Lower lobe of right lung (tissue), 2 donors: ENCODE measurements at places on chromosomes 5 and 9. TPM values are rescaled to one million over a fixed set of nuclear protein-coding genes. Genes with fewer than 3 reads are reported as not detected.
A peak's percentile ranks its signal among the peaks of the same experiment; 100 is the strongest.

DNA sequence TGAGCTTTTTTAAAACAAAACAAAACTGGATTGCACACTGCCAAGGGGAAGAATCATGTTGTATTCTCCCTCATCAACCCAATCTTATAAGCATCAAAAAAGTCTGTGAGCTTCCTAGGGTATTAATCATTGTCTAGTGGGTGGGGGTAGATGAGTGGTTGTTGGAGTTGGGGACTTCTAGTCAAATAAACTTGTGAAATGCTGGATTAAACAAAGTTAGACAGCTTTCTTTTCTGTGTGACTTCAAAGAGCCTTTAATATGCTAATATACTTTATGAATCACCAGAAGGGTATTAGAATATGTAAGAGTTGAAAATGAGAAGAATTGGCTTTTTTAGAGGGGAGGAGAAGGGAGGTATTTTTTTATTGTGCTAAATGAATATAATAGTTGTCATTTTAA is 87.7 kb downstream of the GALNT10 start:
- no peak overlapping the region for H3K4me3 ChIP-seq
- no peak for DNase-seq
- H3K4me1 ChIP-seq = peaks cover 17% of the 10 kb centered on the region
- no peaks in the 10 kb centered on the region for H3K27me3 ChIP-seq

DNA sequence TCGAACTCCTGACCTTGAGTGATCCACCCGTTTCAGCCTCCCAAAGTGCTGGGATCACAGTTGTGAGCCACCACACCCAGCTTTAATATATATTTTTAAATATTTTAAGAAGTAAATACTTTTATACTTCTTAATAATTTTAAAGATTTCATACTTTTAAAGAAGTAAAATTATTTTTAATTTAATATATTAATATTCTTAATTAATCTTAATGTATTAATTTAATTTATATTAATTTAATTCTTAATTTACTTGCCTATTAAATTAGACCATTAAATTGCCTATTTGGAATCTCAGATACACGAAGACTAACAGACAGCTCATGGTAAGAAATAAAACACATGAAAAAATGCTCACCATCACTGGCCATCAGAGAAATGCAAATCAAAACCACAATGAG is 1087.4 kb downstream of the CDH18 start:
- no peak overlapping the region for H3K27ac ChIP-seq
- H3K4me3 ChIP-seq = no peak overlapping the region
- H3K36me3 ChIP-seq = no peaks in the 10 kb centered on the region
- no peaks in the 10 kb centered on the region for H3K4me1 ChIP-seq

DNA sequence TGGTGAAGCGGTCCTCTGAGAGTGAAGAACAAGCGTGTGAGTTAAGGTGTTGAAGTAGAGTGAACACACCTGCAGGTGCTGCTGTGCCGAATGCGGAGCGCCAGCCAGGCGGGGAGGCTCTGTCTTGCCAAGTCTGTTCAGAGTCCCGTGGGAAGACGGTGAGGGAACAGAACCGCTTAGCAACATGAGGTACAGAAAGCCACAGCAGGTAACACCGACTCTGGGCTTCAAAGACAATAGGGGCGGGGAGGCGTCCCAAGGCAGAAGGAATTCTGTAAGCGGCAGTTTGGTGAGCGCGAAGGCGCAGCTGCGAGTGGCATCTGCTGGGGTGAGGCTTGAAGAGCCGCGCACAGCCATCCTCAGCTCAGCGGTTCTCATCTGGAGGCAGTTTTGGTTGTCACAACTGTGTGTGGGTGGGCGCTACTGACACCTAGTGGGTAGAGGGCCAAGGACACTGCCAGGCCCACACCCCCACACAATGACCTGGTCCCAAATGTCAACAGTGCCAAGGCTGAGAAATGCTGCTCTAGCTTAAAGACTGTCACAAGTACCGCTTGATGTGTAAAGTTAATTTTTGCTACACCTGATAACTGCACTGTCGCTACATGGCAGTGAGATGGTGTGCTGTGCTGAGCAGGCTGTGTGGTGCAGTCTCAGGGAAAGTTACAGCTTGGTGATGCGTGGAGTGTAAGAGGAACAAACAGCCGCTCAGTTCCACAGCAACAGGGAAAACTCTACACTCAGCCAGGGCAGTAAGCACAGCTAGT is 67.4 kb upstream of the TBC1D9B start:
- peak; percentile 55 for DNase-seq
- H3K4me3 ChIP-seq = no peak overlapping the region
- H3K4me1 ChIP-seq = peaks cover 5% of the 10 kb centered on the region

DNA sequence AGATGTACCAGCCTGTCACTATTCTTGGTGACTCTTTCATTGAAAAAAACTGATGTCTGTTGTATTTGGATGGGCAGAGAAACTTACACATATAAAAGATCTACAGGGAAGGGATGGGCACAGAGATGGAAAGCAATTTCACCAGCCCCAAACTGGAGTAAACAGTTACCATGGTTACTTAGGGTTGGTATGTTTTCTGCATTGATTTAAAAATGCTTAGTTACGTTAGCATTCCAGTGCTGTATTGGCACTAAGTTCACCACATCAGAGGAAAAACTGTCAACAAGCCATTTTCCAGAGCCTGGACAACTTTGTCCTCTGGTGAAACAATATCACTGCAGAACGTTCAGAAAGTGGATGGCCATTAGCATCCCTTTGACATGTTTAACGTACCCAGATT is 28.0 kb downstream of the MARCHF3 start:
- H3K4me1 ChIP-seq = no peaks in the 10 kb centered on the region
- no peaks in the 10 kb centered on the region for H3K36me3 ChIP-seq
- DNase-seq = no peak
- no peak overlapping the region for H3K27ac ChIP-seq

Gene OR1L6
- total RNA-seq = not detected
